PC-3 (cell line): ENCODE measurements at places on chromosomes 1 and 21. TPM values are rescaled to one million over a fixed set of nuclear protein-coding genes. Genes with fewer than 3 reads are reported as not detected.

DNA sequence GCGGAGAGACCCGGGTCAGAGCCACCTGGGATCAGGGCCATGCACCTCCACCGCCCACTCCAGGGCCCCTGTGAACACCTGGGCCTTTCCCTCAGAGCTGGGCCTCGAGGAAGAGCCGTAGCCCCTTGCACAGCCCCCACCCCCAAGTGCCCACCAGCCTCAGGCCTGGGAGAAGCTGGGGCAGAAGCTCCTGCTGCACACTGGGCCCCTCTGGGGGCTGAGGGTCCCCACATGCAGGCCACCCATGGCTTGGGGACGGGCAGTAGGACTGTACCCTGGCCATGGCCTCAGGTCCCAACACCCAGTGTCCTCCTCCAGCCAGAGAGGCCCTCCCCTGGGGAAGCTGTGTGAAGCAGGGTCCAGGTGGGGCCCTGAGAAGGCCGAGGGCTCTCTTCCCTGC lies 6.5 kb downstream of the NOC2L start:
- DNase-seq = no peak

GRCh38 chr1:172582889-172583288 lies 49.9 kb downstream of the SUCO start:
- peak; percentile 67 for DNase-seq

- no peak for DNase-seq
Observed at GRCh38 chr1:165516469-165516868, 27.3 kb upstream of the LRRC52 start.

DNA sequence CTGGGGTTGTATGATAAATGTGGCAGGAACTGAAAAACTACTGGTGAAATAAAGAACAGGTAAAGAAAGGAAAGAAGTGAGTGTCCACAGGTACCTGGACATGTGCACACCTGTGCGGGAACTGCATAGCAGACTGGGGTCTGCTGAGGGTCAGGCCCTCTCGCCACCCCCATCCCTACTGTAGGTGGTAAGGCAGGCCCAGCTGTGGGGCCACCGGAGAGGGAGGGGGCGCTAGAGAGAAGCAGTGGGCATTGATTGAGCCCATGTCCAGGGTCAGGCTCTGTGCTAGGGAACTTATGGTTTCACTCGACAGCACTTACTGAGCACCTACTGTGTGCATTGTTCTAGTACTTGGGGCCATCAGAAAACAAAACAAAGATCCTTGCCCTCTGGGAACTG lies 400.5 kb downstream of the MATN1 start:
- no peak for DNase-seq

- peak; percentile 86 for DNase-seq
Observed at GRCh38 chr1:230031131-230031530, 35.9 kb upstream of the GALNT2 start.

DNA sequence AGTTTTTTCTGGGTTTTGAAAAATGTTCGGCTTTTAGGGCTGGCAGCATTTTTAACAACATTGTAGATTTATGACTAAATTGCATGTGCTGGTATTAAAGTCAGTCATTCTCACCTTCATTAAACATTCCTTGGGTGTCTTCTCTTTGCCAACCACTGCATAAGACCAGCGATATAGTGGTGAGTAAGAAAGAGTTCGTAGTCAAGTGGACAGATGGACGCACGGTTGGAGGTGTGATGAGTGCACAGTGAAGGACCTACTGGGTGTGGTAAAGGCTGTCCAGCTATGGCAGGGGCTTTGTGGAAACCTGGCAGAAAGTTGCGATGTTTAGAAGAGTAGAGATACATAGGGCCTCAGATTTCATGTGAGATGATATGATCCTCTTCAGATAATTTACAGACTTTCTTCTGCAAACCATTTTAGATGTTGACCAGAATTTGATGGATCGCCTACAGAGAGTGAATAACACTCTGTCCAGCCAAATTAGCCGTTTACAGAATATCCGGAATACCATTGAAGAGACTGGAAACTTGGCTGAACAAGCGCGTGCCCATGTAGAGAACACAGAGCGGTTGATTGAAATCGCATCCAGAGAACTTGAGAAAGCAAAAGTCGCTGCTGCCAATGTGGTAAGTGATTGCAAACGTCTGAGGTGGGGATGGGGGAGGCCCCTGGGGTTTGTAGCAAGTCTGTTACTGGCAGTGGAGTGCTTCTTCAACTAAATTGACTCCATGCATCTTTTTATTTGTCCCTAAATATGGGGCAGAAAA lies 56.0 kb upstream of the LAMC2 start:
- no peak for DNase-seq

DNA sequence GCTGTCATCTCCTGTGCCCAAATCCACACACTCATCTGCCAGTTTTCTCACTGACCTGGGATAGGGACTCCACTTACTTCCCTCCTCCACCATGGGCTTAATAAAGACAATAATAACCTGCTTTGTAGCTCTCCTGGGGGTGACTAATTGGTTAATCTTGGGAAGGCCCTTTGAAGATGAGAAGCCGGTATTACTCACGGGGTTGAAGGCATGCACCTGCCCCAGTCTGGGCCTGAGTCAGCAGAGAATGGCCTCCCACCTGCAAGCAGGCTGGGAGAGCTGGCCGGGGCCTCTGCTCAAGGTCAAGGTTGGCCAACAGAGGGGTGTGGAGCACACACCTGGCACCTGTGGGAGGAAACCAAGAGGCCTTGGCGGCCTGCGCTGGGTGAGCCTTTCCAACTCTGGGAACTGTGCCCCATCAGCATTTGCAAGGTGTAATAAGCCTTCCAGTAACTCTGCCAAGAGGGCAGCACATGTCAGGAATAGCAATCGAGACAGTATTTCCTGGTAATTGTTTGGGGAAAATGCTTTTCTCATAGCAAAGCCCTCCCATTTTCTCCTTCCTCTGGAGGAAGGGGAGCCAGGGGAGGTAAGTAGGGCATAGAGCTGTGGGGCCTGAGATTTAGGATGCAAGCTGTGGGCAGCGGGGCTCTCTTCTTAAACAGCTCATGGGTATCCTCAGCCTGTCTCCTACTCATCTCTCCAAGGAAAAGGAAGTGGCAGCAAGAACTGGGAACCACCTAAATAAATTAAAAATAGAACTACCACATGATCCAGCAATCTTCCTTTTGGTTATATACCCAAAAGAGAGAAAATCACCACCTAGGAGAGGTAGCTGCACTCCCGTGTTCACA lies 49.0 kb downstream of the TOMM20 start:
- peak; percentile 93 for DNase-seq

GRCh38 chr1:47951545-47952235 lies 45.5 kb downstream of the TRABD2B start:
- no peak for DNase-seq

DNA sequence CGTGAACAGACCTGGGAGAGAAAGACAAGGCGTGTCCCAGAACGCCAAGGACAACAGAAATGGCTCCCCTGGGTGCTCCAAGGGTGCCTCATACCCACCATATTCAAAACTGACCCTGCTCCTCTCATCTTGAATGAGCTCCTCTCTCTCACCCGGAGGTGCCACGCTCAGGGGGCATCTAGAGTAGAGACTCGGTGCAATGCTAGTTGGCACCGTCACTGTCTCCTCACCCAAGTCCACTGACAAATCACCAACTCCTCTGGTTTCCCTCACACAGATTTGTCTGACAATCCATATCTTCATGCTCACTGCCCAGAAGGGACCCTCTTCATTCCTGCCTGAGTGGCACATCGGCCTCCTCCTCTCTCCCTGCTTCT lies 5.0 kb downstream of the TMEM125 start:
- DNase-seq = no peak

DNA sequence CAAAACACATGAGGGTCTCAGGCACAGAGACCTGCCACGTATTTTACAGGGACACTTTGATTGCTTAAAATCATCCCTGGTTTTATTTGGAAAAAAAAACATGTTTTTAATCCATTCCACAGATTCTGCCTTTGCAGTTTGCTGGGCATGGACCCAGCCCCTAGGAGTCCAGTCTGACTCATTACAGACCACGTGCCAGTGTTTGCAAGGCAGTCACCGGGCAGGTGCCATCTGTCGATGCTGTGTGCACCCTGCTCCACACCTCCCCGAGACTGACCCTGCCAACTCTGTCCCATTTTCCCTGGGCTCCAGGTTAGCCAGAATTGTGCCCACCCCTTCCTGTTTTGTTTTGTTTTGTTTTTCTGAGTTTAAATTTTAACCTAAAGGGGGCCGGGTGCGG lies 148.4 kb upstream of the TMEM51 start:
- no peak for DNase-seq

DNA sequence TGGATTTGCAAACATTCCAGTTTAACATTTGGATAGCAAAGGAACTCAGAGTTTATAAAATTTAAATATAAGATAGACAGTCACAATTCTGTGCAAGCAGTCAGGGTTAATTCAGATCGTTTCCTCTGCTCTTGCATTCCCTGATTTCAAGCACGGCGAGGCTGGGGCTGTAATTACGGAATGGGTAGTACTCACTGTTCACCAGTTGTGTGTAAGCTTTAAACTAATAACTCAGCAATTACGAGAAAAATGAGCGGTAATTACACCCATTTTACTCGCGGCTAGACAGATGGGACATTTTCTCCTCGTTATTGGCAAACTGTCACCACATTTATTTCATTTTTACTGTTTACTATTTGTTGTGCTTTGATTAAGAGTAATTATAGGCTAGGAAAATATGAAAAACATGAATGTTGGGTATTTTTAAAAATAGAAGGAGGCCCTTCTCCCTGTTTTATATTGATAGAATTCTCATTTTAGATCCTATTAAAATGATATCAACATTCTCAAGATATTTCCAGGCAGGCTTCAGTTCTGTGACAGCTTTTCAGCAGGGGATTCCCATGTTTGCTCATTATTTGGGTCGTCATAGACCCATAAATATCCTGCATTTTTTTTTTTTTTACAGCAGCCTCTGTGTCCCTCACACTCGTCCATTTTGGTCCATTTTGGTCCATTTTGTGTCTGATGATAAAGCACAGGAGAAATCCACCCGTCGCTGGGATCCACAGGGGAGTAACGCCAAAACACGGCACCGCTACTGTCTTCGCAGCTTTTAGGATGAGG lies 208.3 kb downstream of the DSCAM start:
- DNase-seq = no peak

GRCh38 chr1:60889709-60890108 lies 192.7 kb upstream of the NFIA start:
- no peak for DNase-seq

DNA sequence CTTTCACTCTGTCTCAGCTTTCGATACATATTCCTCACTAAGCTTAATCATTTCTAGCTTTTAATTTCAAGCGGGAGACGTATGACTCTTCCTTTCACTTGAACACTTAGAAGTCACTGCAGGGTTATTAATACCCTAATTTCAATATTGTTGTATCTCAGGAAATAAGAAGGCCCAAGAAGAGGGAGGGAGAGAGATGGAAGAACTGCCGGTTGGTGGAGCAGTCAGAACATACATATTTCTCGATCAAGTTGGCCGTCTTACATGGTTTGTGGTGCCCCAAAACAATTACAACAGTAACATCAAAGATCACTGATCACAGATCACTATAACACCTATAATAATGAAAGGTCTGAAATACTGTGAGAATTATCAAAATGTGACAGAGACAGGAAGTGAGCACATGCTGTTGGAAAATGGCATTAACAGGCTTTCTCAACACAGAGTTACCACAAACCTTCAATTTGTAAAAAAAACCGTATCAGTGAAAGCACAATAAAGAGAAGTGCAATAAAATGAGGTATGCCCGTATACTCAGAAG lies 145.4 kb upstream of the HP1BP3 start:
- DNase-seq = no peak

- no peak for DNase-seq
Observed at GRCh38 chr21:38255571-38256117, 1.1 kb upstream of the KCNJ15 start.

DNA sequence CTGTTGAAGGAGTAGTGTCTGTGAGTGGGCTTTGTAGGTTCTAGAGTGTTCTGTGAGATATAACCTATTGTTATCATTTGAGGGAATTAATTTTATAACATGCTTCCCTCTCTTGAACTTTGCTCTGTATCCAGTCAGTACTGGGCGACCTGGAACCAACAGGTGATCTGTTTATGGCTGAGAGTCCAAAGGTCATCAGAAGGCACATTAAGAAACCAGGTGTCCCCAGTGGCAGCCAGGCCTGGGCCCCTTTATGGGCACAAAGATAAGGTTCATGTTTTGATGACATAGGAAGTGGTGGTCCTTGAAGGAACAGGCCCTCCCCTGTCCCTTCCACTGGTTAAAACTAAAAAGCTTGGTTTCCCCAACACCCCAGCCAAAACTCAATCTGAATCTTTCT lies 61.1 kb downstream of the FHAD1 start:
- DNase-seq = no peak

NFIA gene
- 5.2 and 12.7 TPM in 2 replicates for total RNA-seq

SLAMF1 gene
- total RNA-seq = not detected in 2 replicates

C1orf115 gene
- 5.9 and 6.3 TPM in 2 replicates for total RNA-seq

TNFRSF25 gene
- total RNA-seq = 42.5 and 60.1 TPM in 2 replicates

SPRR1A gene
- total RNA-seq = not detected in 2 replicates

GCSAML gene
- total RNA-seq = not detected in 2 replicates

RGS16 gene
- 0.40 and 1.5 TPM in 2 replicates for total RNA-seq

OR2L8 gene
- not detected in 2 replicates for total RNA-seq

GJA4 gene
- total RNA-seq = not detected in 2 replicates

LCE1C gene
- not detected in 2 replicates for total RNA-seq
